Amygdala (tissue), 56 donors: ENCODE measurements at places on chromosomes 13 and 19.

DNA sequence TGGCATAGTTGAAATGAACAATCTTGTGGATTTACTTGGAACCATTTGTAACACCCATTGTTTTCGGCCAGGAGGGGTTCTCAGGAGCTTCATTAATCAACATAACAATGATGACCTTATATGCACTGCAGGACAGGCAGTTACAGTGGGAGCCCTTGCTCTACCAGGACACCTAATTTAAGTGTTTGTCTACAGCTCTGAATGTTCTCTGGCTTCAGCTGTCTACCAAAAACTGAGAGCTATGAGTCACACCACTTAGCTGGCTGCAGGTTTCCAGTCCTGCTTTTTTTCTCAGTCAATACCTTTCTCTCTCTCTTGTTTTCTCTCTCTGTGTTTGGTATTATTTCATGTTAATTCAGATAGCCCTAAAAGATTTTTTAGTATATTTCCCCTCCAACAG, 105.4 kb upstream of the MBNL2 start:
- no peak for DNase-seq

- no peak for DNase-seq
Observed at GRCh38 chr19:18611327-18612050, 1.2 kb upstream of the TMEM59L start.

DNA sequence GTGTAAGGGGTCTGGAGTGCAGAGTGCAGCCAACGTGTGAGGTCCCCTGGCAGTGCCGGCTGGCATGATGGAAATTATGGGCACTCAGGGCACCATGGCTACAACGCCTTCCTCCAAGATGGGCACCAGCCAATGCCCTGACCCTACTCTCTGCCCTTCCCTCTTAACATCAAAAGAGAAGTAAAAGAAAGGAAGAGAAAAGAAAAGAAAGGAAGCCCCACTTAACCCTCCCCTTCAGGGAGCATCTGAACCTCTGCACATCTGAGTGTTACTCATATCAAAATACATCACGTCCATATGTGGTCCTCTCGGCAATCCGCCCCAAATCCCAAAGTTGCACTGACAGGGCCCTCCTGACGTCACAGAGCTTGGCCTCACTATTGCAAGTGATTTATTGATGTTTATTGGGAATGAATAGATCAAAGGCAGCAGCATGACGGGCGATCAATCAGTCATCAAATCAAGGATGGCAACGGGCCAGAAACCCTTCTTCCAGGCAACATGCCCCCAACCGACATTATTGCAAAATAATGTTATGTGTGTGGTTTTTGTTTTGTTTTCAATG, 1.3 kb downstream of the TSHZ3 start:
- DNase-seq, result no peak

DNA sequence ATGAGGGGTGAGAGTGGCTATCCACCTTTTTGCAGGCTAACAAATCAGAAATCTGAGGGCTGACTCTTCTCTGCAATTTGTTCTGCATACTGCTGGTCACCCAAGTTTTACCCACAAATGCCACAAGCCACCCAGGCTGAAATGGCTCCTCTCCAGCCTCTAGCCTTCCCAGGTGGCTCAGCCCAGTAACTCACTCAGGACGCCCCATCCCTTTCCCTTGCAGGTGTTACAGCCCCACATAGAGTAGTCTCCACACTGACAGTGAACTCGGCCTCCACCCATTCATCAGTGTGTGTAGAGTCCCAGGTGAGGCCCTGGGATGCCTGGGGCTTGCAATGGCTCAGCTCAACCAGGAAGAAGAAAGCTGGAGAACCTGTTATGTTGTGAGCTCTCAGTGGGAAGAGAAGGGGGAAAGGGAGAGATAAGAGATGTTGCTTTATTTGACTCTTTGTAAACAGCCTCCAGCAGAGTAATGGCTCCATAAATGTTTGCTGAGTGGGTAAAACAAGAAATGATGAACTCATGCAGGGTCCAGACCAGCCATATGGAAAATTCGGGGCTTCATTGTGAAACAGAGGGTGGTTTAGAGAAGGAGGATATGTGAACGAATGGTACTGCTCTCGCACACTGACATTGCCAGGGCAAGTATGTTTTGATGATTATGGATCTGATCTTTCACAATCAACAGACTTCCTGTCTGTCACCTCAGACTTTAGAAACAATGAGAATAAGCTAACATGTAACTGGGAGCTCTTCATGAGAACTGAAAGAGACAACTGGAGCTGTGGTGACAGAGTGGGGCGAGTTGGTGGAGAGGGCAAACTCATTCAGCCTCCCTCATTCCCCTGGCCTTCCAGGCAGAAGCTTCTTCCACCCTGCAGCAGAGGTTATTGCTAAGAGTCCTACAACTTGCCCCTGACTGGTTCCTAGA, 74.2 kb upstream of the RFC3 start:
- DNase-seq, result no peak

DNA sequence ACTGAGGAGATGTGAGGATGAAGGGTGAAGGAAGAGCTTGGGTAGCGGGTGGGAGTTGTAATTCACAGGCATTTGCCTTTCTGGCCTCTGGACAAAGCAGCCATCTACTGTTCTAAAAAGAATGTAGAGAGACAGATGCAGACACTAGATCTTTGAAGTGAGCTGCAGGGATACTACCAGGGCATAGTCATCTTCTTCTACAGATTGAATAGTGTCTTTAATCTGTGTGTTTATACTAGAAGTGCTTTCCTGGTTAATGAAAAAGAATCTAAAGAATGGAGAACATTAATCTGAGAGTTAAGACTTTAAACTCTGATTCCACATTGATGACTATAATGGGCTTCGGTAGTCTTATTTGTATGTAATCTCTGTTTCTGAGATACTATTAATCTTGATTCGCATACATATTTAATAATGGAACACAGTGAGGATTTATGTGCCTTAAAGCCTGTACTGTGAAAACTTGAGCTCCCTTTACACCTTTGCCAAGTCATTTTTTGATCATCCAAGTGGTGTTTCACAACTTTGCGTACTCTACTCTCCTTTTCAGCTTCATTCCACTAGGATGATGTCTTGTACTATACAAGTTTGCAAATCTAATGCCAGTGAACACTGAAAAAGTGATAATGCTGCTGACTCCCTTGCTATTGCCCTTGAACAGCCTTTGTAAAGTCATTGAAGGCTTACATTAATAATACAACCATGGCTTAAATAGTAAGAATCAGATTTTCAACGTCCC, 2199.4 kb upstream of the PCDH20 start:
- no peak for DNase-seq

- no peak for DNase-seq
Observed at GRCh38 chr13:33865945-33866344, 48.0 kb downstream of the RFC3 start.

DNA sequence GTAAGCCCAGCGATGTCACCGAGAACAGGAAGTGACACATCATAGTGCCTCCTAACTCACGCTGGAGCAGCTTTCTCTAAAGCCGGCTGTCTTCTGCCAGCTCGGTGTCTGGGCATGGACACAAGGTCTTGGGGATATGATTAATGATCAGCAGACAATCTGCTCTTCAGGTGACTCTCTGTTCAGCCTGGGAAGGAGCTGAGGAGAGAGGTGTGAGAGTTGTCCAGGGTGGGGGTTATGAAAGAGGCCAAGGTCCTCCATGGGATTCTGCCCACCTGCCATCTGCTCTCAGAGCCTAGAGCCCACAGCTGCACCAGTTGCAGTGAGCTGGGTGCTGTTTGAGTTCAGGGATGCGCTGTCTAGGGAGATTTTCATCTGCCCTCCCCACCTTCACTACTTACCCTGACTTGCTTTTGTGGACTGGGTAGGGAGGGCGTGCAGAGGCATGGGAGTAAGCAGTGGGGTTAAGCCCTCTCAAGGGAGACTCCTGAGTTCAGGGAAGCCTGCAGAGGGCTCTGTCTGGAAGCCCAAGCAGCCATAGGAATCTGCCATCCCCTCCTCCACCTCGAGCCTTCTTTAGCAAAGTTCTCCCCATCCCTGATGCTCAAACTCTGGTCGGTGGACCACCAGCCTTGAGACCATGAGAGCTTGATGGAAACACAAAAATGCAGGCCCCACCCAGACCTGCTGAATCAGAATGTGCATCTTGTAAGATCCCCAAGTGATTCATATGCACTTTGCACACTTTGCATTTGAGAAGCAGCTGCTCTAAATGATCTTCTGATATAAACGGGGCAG, 539.7 kb downstream of the RFC3 start:
- DNase-seq, result no peak

DNA sequence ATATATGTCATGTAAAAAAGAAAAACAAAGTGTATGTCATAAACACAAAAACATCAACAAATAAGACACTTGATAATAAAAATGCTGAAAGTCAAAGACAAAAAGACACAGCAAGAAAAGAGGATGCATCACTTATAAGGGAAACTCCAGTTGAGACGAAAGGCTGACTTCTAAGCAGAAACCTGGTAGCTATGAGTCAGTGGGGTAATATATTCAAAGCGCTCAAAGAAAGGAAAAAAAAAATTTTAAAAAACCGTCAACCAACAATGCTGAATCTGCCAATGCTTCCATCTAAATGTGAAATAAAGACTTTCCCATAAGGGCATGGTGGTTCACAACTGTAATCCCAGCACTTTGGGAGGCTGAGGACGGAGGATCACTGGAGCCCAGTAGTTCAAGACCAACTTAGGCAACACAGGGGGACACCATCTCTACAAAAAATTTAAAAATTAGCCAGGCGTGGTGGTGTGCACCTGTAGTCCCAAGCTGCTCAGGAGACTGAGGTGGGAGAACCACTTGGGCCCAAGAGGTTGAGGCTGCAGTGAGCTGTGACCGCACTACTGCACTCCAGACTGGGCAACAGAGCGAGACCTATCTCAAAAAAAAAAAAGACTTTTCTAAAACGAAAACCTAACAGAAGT, 24.0 kb downstream of the USP12 start:
- DNase-seq, result no peak

GRCh38 chr13:28271056-28271840, 132.9 kb downstream of the PAN3 start:
- no peak for DNase-seq

DNA sequence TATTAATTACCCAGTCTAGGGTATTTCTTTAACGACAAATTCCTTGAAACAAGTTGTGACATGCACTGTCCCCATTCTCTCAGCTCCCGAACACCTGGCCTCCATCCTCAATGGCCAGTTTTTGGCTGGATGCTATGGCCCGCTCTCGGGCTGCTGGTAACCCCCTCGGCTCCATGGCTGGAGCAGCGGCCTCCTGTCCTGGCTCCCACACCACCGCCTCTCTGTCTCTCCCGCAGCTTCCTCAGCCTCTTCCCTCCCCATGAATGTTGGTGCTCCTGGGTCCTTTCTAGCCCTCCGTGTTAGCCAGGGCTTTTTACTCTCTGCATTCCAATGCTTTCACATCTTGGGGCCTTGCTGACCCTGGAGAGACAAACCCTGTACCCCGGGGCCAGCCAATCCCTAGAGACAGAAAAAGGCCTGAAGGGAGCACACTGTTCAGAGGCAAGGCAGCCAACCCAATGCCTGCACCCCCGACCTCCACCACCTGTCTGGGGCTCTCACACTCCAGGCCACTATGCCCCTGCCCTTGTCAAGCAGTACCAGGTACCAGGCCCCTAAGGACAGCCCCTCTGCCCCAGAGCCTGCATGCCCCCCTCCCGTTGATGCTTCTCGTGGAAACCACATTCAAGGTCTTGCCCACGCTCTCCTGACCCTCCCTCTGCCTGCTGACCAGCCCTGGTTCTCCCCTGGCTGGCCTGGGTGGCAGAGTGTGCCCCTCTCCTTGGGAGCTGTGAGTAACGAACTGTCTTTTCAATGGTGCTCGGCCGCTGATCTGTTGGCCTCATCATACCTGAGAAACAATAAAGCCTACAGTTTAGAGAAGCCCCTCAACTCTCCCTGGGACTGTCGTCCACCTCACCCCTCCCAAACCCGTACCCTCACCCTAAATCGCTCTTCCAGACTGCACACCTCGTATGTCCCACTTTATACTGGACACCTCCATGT, 86.9 kb upstream of the GPR183 start:
- DNase-seq, result no peak

GRCh38 chr19:39517432-39517831, 2.5 kb downstream of the SELENOV start:
- no peak for DNase-seq

DNA sequence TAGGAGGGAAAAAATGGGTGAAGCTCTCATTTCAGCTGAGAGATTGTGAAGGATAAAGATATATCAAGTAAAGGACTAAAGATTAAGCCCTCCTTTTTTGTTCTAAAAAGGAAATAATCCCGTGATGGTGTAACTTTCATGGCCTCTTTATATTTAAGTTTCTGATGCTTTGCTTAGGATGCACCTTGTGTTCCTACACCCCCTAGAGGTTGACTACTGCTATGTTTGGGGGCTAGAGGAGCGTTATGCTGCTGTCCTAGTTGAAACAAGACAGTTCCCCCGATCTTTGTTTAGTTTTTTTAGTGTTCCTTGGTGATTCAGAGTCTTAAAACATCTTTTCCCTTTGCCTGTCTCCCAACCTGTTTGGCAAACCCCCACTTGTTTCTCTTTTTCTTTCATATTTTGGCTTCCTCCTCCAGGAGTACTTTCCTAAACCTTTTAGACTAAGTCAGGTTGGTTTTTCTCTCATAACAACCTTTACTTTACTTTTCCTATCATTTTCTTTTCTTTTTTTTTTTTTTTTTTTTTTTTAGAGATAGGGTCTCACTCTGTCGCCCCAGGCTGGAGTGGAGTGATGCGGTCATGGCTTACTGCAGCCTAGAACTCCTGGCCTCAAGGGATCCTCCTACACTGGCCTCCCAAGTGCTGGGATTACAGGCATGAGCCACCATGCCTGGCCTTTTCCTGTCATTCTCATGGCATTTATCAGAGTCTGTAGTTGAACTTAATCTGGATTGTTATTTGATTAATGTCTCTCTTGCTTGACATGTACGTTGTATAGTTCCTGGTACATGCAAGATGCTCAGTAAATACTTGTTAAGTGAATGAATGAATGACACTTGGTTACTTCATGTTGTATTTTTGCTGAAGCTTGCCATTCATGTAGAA, 2.8 kb downstream of the UBA2 start:
- DNase-seq, result no peak

- no peak for DNase-seq
Observed at GRCh38 chr19:39401549-39402345, 4.9 kb upstream of the ZFP36 start.
